Pancreas (tissue), 10 donors: ENCODE measurements at places on chromosomes 3 and 15.

- no peak for DNase-seq
Observed at GRCh38 chr3:72397586-72397985, 450.7 kb downstream of the SHQ1 start.

DNA sequence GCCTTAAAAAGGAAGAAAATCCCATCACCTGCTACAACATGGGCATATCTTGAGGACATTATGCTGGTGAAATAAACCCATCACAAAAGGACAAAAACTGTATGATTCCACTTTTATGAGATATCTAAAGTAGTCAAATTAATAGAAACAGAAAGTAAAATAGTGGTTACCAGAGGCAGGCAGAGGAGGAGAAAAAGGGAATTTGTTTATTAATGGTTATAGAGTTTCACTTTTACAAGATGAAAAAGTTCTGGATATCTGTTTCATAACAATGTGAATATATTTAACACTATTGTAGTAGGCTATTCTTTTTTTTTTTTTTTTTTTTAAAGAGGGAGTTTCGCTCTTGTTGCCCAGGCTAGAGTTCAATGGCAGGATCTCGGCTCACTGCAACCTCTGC lies 40.4 kb downstream of the DPH3 start:
- no peak for DNase-seq

- DNase-seq: peak; percentile 88
Observed at GRCh38 chr3:158672215-158673176, at the start of gene LXN. TSS of gene LXN (minus strand) at chr3:158672648. CDS start at chr3:158672478, 170 bp downstream.

DNA sequence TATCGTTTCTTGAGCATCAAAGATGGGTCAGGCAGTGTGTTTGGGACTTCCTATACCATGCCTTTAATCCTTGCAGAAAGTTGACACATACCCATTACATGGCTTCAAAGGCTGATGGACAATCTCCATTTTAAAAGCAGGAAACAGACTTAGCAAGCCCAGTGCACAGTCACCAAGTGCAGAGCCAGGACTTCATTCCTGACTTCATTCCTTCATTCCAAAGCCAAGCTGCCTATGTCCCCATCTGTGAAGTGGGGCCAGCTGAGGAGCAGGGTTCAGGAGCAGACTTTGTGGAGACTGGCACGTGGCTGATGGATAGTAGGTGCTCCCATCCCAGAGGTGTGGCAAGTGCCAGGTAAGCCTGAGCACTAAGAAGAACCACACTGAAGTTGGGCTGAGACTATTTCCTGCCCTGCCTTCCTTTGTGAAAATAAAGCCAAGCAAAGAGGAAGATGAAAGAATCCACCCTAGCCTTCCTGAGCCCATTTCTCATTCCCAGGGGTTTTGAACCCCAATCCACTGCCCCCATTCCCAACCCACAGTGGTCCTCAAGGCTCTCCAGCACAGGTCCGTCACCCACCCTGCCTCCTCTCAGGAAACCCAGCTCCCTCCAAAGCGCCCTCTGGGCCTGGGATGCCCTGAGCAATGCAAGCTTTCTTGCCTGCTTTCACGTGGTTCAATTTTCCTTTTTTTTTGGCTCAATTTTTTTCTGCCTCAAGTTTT lies 1.8 kb downstream of the CX3CR1 start:
- no peak for DNase-seq

GRCh38 chr3:2420919-2421318 lies 322.3 kb downstream of the CNTN4 start:
- DNase-seq: no peak

GRCh38 chr3:43525386-43525785 lies 96.4 kb downstream of the ANO10 start:
- no peak for DNase-seq

GRCh38 chr15:25716414-25717126 lies 146.6 kb downstream of the ATP10A start:
- DNase-seq: no peak

GRCh38 chr15:46677491-46677890 lies 1039.8 kb upstream of the SEMA6D start:
- DNase-seq: no peak

GRCh38 chr3:8416965-8417364 lies 84.7 kb upstream of the LMCD1 start:
- peak; percentile 44 for DNase-seq

- DNase-seq: no peak
Observed at GRCh38 chr3:13782501-13782900, 97.4 kb downstream of the WNT7A start.

- DNase-seq: no peak
Observed at GRCh38 chr15:59436774-59437141, 1.2 kb upstream of the FAM81A start.

DNA sequence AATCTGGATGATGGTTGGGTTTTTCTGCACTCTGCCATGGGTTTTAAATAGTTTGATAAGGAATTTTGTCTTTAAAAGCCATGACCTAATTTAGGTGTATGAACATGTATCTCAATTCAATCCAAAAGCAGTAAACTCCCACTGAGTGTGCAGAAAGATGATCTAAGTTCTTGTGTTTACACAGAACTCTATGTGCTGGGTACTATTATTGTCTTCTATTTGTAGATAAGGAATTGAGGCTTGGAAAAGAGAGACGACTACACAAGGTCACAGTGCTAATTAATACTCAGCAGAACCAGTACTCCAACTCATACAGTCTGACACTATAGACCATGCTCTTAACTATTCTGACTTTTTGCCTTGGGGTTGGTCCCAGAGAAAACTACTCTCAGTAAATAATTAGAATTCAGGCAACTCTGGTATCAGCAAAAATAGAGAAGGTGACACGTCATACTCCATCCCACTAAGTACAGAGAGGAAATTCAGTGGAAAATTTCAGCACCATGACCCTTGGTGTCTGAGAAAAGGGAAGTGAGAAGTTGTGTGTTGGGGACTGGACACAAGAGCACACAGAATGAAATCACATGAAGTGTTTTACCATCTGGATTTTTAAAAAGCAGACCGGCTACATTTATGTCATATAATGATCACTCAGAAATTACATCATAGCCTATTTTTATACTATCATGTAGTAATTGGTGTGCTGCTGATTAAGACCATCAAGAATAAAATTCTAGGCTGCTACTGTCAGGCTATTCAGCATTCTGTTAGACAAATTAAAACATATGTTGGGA lies 18.3 kb upstream of the MYH15 start:
- DNase-seq: no peak

- DNase-seq: no peak
Observed at GRCh38 chr15:83379579-83379959, 67.6 kb upstream of the SH3GL3 start.

DNA sequence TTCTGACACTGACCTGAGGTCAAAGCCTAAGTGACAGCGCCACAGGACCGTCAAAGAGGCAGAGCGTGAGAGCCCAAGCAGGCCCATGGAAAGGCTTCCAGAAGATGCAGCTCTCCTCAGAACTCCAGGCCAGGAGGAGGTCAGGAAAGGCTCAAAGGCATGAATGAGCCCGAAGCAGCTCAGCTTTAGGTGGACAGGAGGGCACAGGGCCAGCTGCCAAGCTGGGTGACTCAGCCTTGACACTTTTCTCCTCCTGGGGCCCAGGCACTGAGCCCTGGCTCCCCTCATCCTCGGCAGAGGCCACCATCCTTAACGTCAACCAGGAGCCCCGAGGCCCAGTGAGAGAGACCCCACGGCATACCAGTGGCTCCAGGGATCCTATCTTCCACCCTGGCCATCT lies 62.9 kb downstream of the ADCY5 start:
- peak; percentile 23 for DNase-seq
